ENCODE measurements at places on chromosomes 4 and X.

- DNase-seq: no peak
Observed at GRCh38 chrX:13005661-13006473, 31.0 kb downstream of the TMSB4X start.

DNA sequence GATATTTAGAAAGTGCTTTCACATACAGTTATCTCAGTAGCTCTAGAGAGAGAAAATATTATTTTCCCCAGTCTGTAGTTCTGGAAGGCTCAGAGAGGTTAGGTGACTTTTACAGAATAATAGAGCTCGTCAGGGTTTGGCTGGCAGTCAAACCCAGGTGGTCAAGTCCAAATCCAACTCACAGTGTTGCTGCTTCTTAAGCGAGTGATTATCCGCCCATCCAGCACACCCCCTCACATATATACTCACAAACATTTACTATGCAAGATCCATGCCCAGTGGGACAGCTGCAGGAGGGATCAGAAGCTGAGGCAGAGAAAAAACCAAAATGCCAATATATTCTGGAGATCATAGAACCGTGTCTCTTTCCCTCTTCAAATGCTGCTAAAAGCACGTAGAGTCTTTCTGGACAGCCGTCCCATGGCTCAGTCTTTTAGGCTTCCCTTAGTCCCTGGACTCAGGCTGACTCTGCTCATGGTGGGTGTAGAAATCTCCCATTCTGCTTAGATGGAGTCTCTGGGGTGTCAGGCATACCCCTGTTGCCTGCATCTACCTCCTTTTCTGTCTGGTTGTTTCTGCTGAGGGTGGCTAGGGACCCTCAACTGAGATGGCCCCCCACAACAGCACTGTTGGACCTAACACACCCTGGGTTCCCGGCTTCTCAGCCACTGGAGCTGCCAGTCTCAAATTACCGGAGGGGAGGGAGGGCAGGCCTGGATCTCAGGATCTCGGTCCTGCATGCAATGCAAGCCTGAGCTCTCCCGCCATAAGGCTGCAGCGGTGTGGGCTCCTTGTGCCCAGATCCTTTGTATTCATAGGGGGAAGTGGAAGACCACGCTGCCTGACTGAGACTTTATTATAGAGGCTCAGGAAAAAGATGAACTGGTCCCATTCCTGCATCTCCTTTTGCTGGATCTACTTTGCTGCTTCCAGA lies at the start of gene CHRNA9:
Gene CHRNA9 (plus strand): TSS at position 743 of the 934 bp plus-strand sequence. CDS start 135 bp downstream, at position 878.
- no peak for DNase-seq

GRCh38 chr4:146255874-146256273 lies 41.5 kb downstream of the REELD1 start:
- no peak for DNase-seq

DNA sequence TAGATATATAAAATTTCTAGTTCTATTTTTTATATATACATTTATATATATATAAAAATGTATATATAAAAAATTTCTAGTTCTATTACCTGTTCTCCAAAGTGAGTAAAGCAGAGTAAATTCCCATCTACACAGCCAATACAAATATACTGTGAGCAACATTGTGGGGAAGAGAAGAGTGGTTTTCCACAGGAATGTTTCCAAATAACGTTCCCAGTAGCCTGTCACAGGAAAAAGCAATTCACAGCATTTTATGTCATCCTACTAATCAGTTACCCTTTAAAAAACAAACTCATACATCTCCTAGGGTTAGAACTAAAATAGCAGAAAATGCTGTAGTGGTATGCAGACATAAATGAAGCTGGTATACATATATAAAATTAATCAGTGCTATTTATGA lies 44.5 kb downstream of the AASDH start:
- DNase-seq: no peak

- no peak for DNase-seq
Observed at GRCh38 chr4:44319129-44319528, 129.5 kb downstream of the KCTD8 start.

All from NCI-H510A (cell line).